A549 treated with CpdA at 1 μM for 4 hours (cell line): ENCODE measurements at places on chromosomes 4 and X. TPM values are rescaled to one million over a fixed set of nuclear protein-coding genes. Genes with fewer than 3 reads are reported as not detected.

The SPACA5 gene
- not detected in 5 replicates for total RNA-seq

The TLR6 gene
- 4.0 to 5.2 TPM (median 4.8 TPM) in 5 replicates for total RNA-seq

The MMRN1 gene
- not detected in 5 replicates for total RNA-seq

The CT83 gene
- total RNA-seq = not detected in 5 replicates

The DUSP21 gene
- not detected in 5 replicates for total RNA-seq

The CMC4 gene
- 15.4 to 16.6 TPM (median 15.7 TPM) in 5 replicates for total RNA-seq

The SMARCA1 gene
- 31.8 to 58.4 TPM (median 43.0 TPM) in 5 replicates for total RNA-seq

The GAGE12H gene
- not detected in 5 replicates for total RNA-seq

The JAKMIP1 gene
- 0.02 TPM in 1 of 5 replicates, not detected in the others for total RNA-seq

The UGT2B17 gene
- not detected in 5 replicates for total RNA-seq

The EDA gene
- 0.51 to 0.94 TPM (median 0.62 TPM) in 5 replicates for total RNA-seq

The LNX1 gene
- 0.07 to 0.09 TPM (median 0.07 TPM) in 3 of 5 replicates, not detected in the others for total RNA-seq

The TRO gene
- total RNA-seq = 0.47 to 0.85 TPM (median 0.73 TPM) in 5 replicates

The MID1IP1 gene
- total RNA-seq = 25.9 to 36.9 TPM (median 35.8 TPM) in 5 replicates

The PWWP3B gene
- not detected in 5 replicates for total RNA-seq

The WAS gene
- 0.12 to 0.33 TPM (median 0.28 TPM) in 4 of 5 replicates, not detected in the other for total RNA-seq

The UNC5C gene
- total RNA-seq = 0.01 TPM in 2 of 5 replicates, not detected in the others

The RAB41 gene
- total RNA-seq = not detected in 5 replicates

The DNAAF6 gene
- not detected in 5 replicates for total RNA-seq

The USP46 gene
- 6.9 to 8.7 TPM (median 7.5 TPM) in 5 replicates for total RNA-seq

The GASK1B gene
- 0.27 to 0.52 TPM (median 0.44 TPM) in 5 replicates for total RNA-seq

The FREM3 gene
- not detected in 5 replicates for total RNA-seq
